Amygdala (tissue), 56 donors: ENCODE measurements at places on chromosomes 12 and 14.

DNA sequence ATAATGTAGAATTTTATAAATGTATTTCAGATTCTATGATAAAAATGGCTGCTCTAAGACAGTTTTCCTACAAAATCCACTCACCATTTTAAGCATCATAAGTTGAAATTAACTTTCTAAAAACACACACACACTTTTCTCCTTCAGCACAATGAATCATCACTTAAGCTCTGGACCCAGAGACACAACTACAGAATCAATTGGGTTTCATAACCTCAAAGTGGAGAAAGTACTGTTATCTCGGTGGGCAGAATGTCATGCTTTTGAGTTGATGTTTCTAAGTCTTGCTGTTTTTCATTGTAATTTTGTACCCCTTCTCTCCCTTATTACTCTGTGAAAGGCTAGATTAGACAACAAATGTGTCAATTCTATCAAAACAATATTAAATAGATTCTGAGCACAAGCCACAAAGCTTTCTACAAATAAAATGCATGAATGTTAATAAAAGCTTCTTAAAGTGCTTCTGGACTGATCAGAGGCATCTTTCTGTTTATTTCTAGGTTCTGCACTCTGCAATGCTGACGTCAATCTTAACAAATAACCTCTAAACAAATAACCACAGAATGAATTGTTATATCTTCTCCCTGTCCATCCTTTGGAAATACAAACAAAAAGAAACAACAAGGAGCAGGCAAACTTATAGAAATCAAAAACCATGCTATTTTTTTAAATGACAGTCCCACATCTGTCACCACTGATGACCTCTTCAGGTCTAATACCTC is 8.2 kb downstream of the IPO8 start:
- DNase-seq, result no peak

DNA sequence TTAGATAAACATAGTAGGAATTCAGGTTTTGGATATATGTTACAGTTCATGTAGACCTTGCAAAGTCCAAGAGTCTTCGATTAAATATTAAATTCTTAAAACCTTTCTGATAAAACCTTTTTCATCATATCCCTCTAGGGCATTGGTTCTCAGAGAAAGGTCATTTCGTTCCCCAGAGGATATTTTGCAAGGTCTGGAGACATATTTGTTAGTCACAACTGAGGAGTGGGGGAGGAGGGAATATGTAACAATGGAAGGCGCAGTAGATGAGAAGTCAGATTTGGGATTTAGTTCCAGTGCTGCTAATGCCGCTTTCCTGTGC is 5.3 kb downstream of the TMEM253 start:
- no peak for DNase-seq

GRCh38 chr12:101714877-101715444 is 17.5 kb downstream of the CHPT1 start:
- DNase-seq, result no peak

- no peak for DNase-seq
Measured at GRCh38 chr14:77197988-77198387, 16.4 kb downstream of the TMEM63C start.

GRCh38 chr14:102659797-102660196 is 67.3 kb downstream of the RCOR1 start:
- DNase-seq, result no peak

GRCh38 chr12:113766131-113766878 is 199.8 kb downstream of the RBM19 start:
- no peak for DNase-seq

DNA sequence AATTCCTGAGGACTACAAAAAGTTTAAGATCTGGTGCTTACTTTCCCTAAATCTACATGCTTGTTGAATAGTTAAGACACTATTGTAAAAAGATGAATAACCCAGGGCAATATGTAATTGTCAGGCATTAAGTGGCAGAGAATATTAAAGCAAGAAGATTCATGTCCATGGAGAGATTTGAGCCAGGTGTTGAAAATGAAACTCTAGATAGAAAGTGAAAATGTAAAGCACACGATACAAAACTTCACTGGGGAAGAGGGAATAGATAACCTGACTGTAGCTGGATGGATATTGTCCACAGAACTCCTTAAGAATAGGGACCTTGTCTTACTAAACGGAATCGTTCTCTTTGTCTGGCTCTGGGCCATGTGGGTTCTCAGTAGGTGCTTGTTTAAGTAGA is 5.0 kb downstream of the CAND1 start:
- no peak for DNase-seq
